A375 (cell line): ENCODE measurements at places on chromosomes 2 and 18. TPM values are rescaled to one million over a fixed set of nuclear protein-coding genes. Genes with fewer than 3 reads are reported as not detected.

Gene RESP18
- not detected in 2 replicates for total RNA-seq

Gene NEU2
- total RNA-seq = not detected in 2 replicates

Gene ANKRD29
- total RNA-seq = 5.9 and 10.1 TPM in 2 replicates

Gene CSRNP3
- total RNA-seq = 0.15 and 3.9 TPM in 2 replicates

Gene PTGR3
- 7.1 and 12.8 TPM in 2 replicates for total RNA-seq

Gene IMPA2
- 22.5 and 28.7 TPM in 2 replicates for total RNA-seq

Gene PRSS56
- not detected in 2 replicates for total RNA-seq

Gene CCDC121
- 1.8 and 3.5 TPM in 2 replicates for total RNA-seq

Gene ALPI
- not detected in 2 replicates for total RNA-seq

Gene TXNDC2
- total RNA-seq = 0.08 TPM in 1 of 2 replicates, not detected in the other

Gene APLF
- 0.64 and 0.69 TPM in 2 replicates for total RNA-seq

Gene LCLAT1
- 11.5 and 12.5 TPM in 2 replicates for total RNA-seq

Gene NOSTRIN
- total RNA-seq = 0.50 TPM in 1 of 2 replicates, not detected in the other
